ENCODE measurements at places on chromosomes 3 and 15. TPM values are rescaled to one million over a fixed set of nuclear protein-coding genes. Genes with fewer than 3 reads are reported as not detected.

The CAV3 gene
- total RNA-seq, result not detected

The FOXL2NB gene
- total RNA-seq, result 0.04 TPM

The TGM5 gene
- total RNA-seq, result not detected

The AHSG gene
- not detected for total RNA-seq

The RBSN gene
- total RNA-seq, result 27.5 TPM

The ARHGEF26 gene
- total RNA-seq, result 0.13 TPM

The PLA2G4E gene
- not detected for total RNA-seq

The CCR9 gene
- not detected for total RNA-seq

GRCh38 chr3:152211655-152212054, 57.1 kb upstream of the MBNL1 start:
- no peak for DNase-seq

GRCh38 chr3:9248522-9249271, 749 bp downstream of the SRGAP3 start:
- no peak for DNase-seq

DNA sequence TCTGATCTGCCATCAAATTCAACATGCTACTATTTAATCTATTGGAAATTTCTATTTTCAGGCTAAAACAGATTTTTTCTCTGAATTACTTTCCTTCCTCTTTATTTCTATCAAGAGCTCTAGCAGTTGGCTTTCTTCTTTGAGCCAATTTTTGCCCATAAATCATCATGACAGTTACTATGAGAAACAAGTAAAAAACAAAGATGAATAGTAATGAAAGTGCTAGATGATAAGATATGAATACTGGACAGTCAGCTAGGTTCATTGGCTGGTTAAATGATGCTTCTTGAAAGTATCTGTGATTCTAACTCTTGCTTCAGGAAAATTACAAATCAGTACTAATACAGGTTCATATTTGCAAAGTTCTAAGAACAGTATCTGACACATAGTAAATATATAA, 38.6 kb upstream of the NANOGP8 start:
- DNase-seq, result no peak

DNA sequence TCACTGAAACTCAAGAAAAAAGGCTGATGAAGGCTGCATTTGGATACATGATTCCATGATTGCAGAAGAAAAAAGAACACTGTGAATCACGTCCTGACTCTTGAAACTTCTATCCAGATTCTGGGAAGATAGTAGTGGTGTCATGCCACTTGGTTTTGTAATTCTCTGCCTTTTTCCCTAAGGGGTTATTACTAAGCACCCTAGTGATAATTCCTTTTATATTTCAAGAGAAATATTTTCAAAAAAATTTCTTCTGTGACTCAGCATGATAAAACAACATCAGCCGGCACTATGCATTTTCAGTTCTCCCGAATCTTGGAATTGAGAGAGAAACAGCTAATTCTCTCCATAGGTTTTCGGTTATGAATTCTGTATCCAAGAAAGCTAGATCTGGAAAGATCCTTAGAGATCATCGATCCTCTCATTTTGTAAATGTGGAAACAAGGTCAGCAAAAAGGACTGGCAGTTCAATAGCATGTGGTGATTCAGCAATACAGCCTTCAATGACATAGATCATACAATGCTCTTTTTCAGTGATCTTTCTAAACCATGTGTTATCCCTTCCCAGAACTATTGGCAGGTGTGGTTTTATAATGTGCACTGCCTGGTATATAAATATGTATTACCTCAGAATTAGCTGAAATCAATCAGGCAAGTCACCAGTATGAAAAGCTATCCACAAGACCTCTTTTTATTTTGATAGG, 42.6 kb upstream of the TP63 start:
- DNase-seq, result no peak

GRCh38 chr3:113261063-113261625, 49.8 kb downstream of the BOC start:
- no peak for DNase-seq

DNA sequence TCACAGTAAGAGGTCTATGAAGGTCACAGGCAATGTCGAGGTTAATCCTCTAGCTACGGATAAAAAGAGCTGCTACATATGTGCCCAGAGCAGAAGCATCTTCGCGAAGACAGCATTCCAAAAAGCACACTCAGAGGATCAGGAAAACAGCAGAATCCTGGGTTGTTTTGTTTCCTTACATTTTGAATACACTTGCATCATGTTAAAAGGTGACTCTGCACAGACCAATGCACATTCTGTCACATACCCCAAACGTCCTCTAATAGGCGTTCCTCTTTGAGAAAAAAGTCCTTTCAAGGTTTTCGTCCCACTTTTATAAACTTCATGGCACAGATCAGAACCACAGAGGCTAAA, 52.7 kb downstream of the VGLL4 start:
- DNase-seq, result no peak

GRCh38 chr3:141305436-141305835, 62.9 kb upstream of the ZBTB38 start:
- DNase-seq, result no peak

GRCh38 chr3:24494618-24495325, at the start of gene THRB:
Gene THRB, minus strand, starts transcription at chr3:24494850.
- DNase-seq, result no peak

DNA sequence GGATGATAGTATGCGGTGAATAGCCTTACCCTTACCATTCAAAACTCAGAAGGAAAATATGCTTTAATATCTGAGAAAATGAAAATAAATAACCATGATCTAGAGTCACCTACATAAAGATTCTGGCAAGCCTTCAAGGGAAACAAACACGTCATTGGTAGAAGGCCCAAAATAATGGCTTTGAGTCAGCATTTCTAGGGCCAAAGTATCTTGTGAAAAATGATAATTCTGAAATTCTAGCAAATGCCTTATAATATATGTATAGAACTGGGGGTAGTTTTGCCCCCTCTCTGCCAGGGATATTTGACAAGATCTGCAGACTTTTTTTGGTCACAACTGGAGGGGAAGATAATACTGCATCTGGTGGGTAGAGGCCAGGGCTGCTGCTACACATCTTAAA, 15.4 kb downstream of the PLSCR1 start:
- DNase-seq, result no peak

- no peak for DNase-seq
Measured at GRCh38 chr3:46187341-46187700, 20.8 kb downstream of the CCR1 start.

DNA sequence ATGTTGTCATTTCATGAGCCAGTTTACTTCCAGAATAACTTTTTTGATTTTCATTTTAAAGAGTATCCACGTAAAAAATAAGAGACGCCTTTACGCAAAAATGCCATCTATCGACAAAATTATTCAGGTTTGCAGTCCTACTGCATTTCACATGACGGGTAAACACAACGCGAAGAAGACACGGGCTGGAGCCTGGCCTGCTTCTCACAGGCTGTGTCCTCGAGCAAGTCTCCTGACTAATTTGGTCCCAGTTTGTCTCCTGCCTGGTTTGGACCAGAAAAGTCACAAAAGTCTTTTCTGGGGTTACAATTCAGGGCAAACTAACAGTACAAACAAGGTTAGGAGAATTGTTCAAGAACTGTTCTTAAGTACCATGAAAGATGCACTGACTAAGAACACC, 51.7 kb downstream of the CHSY1 start:
- DNase-seq, result no peak

DNA sequence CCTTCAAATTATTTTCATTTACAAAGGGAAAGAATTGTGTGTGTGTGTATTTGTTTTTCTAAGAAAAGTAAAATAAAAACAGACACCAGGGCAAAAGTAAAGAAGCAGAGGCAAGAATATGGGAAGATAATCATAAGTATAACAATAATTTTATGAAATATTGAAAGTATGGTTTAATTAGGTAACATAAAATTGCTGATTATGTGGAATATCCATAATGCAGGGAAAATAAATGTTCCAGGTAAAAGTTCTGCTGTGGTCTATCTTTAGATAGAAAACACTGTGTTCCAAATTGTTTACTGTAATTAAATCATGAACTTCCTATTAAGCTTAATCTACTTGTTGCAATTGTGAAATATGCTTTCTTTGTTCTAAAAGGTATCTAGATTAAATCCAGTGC, 25.7 kb upstream of the KCNMB2 start:
- no peak for DNase-seq

DNA sequence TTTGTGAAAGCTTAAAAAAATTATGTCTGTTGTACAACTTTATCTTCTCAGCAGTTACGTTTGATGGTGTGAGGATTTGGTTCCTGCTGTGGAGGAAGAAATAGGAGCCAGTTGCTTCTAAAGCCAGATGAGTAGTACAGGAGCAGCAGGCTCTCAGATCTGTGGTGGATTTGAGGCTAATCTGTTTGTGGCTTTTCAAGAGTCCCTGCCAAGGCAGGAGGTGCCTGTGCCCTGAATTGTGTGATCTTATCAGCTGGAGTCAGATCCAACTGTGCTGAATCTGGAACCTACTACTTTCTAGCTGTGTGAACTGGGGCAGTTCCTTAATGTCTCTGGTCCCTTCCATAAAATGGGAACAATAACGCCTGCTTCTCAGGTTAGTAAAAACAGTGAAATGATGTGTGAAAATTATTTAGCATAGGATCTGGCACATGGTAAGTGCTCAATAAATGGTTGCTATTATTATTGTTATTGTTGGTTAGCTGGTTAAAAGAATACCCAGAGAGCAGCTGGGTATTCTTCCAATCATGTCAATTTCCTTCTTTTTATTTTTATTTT, 7.7 kb downstream of the CLDN11 start:
- DNase-seq, result no peak

DNA sequence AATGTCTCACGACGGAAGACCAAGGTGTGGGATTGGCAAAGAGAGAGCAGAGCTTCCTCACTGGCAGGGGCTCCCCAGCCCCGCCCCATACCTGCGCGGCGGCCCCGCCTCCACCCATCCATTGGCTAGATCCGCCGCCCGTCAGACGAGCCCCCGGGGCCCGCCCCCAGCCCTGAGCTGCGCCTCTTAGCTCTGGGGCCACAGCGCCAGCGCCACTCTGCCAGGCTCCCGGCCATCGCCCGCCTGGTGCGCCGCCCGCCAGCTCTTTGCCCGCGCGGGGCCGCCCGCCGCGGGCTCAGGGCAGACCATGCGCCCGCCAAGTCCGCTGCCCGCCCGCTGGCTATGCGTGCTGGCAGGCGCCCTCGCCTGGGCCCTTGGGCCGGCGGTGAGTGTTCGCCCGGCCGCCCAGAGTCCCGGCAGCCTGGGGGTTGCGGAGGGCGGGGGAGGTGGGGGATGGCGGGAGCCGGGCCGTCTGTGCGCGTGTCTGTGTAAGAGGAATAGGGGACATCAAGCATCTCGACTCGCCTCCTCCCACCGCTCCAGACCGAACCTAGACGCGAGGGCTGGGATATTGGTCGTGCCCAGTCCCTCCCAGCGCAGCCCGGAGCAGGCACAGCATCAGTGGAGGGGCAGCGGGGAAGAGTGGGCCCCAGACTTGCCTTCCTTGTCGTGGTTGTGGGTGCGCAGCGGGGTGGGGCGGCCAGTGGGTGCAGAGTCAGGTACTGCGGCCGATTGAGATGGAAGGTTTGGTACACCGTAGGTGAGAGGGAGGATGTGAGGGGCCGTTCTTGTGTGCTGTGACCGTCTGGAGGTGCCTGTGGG, at the start of gene VIPR1:
Gene VIPR1, plus strand, starts transcription at position 215 of the 822 bp plus-strand sequence. Its CDS starts 93 bp downstream, at position 308.
- no peak for DNase-seq

DNA sequence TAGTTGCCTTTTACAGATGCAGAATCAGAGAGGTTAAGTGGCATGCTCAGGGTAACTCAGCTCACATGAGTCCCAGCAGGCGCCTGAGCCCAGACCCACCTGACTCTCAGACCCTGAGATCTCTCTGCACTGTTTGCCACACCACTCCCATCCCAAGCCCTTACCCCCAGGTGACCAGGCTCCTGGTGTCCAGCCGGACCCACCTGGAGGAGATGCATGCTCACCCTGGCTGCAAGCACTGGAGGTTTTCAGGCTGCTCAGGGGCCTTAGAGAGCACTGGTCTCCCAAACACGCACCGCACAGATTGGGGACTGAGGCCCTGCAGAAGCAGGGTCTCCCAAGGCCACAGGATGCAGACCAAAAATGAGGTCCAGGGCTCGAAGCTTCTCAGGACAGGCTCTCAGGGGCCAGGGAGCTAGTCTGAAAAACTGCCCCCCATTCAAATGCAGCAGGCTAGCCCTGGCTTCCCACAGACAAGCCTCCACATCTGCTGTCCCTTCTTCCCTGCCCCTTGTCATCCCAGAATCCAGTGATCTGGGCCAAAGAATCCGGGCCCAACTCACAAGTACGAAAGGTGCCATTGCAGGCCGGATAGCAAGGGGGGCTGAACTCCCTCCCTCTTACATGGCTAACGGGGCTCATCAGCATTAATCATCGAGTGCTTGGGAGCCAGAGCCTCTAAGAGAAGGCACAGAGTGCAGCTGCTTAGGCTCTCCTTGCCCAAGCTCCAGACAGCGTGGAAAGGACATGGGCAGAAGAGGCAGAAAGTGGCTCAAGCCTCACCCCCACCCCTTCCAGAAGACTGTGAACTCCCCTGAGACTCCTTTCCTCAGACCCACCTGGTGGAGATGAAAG, 90.2 kb upstream of the PRR20G start:
- DNase-seq, result no peak

DNA sequence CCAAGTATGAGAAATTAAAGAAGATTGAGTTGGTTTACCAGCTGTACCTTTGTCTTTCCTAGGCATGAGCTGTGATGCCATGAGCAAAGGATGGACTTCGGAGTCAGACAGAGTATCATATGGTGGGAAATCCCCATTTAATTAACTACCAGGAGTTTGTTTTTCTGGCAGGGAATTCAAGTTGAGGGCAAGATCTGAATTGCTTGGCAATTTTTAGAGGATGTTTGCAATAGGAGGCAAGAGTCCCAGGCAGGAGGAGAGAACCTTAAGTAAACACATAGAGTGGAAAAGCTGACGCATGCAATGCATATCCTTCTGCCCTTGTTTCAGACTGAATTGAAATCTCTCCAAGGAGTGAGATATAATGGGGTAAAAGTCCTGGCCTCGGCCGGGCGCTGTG, 569.7 kb upstream of the MDFIC2 start:
- no peak for DNase-seq

- peak; percentile 95 for DNase-seq
Measured at GRCh38 chr3:172140499-172141391, 101.4 kb downstream of the FNDC3B start.

DNA sequence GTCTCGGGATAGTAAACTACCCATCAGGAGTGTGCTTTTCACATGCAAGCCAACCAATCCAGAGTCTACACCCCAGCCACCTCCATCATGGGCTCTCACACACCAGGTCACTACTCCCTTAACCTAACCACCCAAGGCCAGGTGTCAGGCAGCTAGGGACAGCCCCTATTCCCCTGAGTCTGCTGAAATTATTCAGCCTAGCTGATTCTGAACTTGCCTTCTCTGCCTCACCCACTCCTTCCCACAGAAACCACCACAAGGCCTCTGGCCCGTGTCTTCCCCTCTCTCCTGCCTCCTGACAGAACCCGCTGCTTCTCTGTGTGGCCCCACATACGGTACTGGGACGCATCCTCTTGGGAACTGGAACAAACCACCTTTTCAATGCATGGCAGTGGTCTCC, 82.1 kb downstream of the PCSK6 start:
- DNase-seq, result no peak

- no peak for DNase-seq
Measured at GRCh38 chr15:69290346-69291164, 8.2 kb upstream of the PAQR5 start.

DNA sequence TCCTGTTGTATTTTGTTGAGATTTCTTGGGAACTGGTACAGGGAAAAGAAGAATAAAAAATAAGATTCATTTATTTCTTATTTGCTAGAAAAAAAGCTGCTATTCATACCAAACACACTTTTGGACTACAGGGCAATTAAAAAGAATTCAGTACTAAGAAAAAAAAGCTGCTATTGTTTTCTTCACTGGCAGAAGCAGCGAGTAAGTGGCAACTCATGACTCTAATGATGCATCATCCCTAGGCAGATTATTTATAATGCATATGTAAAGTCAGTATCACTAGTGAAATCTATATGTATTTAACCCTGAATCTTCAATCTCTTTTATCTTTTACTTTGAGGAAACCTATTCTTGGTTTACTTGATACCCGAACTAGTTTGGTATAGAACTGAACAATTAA, 15.2 kb downstream of the PFN2 start:
- DNase-seq, result no peak

Data from pulmonary artery endothelial cell (primary cell).